Activated T-helper 1 cell treated with anti-CD3 and anti-CD28 coated beads, Interleukin-12 subunit alpha, Interleukin-12 subunit beta, Interleukin-2, Interleukin-4 antibody, amounts not matched to agents 30 ng/mL and 10 ng/mL and 1 ng/mL, durations not matched to agents 14 hours and 24 hours and 36 hours (primary cell): ENCODE measurements at places on chromosomes 4 and X. TPM values are rescaled to one million over a fixed set of nuclear protein-coding genes. Genes with fewer than 3 reads are reported as not detected.

GRCh38 chrX:153885208-153885787 is 675 bp downstream of the L1CAM start:
- DNase-seq = no peak
- peak overlapping the region; percentile 61 for H3K4me3 ChIP-seq
- H3K4me1 ChIP-seq = peaks cover 4% of the 10 kb centered on the region
- H3K36me3 ChIP-seq = no peaks in the 10 kb centered on the region

GRCh38 chr4:103318327-103318726 is 120.2 kb upstream of the CENPE start:
- H3K4me1 ChIP-seq = no peaks in the 10 kb centered on the region
- H3K4me3 ChIP-seq = no peak overlapping the region
- DNase-seq = no peak
- no peak overlapping the region for H3K27ac ChIP-seq
- no peaks in the 10 kb centered on the region for H3K36me3 ChIP-seq
- H3K27me3 ChIP-seq = no peaks in the 10 kb centered on the region

GRCh38 chr4:149676076-149676475 is 139.6 kb downstream of the IQCM start:
- H3K36me3 ChIP-seq = no peaks in the 10 kb centered on the region
- no peak for DNase-seq
- no peak overlapping the region for H3K4me3 ChIP-seq
- H3K4me1 ChIP-seq = no peaks in the 10 kb centered on the region
- H3K27me3 ChIP-seq = no peaks in the 10 kb centered on the region
- H3K27ac ChIP-seq = no peak overlapping the region

GRCh38 chrX:38183596-38183995 is 37.1 kb downstream of the SRPX start:
- no peaks in the 10 kb centered on the region for H3K36me3 ChIP-seq
- H3K4me3 ChIP-seq = no peak overlapping the region
- H3K27ac ChIP-seq = no peak overlapping the region
- DNase-seq = no peak
- H3K27me3 ChIP-seq = peaks cover 6% of the 10 kb centered on the region

DNA sequence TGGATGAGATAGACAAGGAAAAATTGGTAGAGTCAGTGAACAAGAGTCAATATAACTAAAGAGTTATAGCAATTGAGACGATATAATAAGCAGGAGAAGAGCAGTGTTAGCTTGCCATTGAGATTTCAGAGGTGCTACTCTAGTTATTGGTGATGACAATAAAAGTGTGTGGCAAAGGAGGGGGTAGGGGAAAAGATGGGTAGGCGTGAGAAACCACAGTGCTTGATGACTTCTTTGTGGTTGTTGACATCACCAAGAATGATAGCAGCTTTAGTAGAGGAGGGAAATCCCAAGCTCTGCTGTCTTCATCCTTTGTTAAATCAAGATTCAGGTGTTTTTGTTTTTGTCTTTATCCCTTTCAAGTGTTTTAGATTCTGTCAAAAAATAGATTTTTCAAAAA is 179.9 kb upstream of the PPP3CA start:
- no peaks in the 10 kb centered on the region for H3K36me3 ChIP-seq
- DNase-seq = peak; percentile 68
- H3K4me3 ChIP-seq = peak overlapping the region; percentile 8
- peak overlapping the region; percentile 67 for H3K27ac ChIP-seq

- no peak for DNase-seq
- peaks cover 8% of the 10 kb centered on the region for H3K27me3 ChIP-seq
- H3K36me3 ChIP-seq = no peaks in the 10 kb centered on the region
Measured at GRCh38 chr4:147136310-147136709, 190.6 kb upstream of the TTC29 start.

GRCh38 chr4:137065311-137065710 is 467.0 kb downstream of the PCDH18 start:
- no peak for DNase-seq
- no peaks in the 10 kb centered on the region for H3K4me1 ChIP-seq

DNA sequence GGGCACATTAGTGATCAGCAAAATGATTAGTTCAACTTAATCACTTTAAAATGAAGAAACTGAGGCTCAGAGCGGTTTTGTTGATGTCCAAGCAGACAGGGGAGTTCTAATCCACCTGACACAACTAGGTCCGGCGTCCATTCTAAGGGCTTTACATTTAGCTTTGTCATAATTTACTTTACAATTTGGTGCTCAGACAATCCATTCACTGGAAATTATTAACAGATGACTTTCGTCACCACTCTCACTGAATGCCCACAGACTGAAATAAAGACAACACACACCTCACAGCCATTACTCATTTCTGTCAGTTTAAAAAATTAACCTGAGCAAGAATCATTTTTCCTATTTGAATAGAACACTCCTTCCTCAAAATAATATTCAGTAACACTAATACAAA is 10.8 kb downstream of the NR3C2 start:
- H3K4me1 ChIP-seq = no peaks in the 10 kb centered on the region
- no peak for DNase-seq
- no peak overlapping the region for H3K27ac ChIP-seq
- no peak overlapping the region for H3K4me3 ChIP-seq
- H3K36me3 ChIP-seq = no peaks in the 10 kb centered on the region

GRCh38 chr4:183722731-183723560 is 63.9 kb downstream of the TRAPPC11 start:
- H3K36me3 ChIP-seq = no peaks in the 10 kb centered on the region
- no peak overlapping the region for H3K27ac ChIP-seq
- DNase-seq = peak; percentile 44
- peak overlapping the region; percentile 84 for H3K4me3 ChIP-seq

- H3K36me3 ChIP-seq = no peaks in the 10 kb centered on the region
- peaks cover 19% of the 10 kb centered on the region for H3K4me1 ChIP-seq
- peak overlapping the region; percentile 26 for H3K27ac ChIP-seq
- DNase-seq = no peak
- H3K27me3 ChIP-seq = peaks cover 3% of the 10 kb centered on the region
Measured at GRCh38 chr4:171639540-171639939, 173.7 kb upstream of the GALNTL6 start.

GRCh38 chrX:112802541-112802940 is 38.1 kb downstream of the AMOT start:
- H3K4me3 ChIP-seq = no peak overlapping the region
- no peaks in the 10 kb centered on the region for H3K27me3 ChIP-seq
- no peaks in the 10 kb centered on the region for H3K4me1 ChIP-seq
- no peak for DNase-seq
- H3K36me3 ChIP-seq = no peaks in the 10 kb centered on the region

DNA sequence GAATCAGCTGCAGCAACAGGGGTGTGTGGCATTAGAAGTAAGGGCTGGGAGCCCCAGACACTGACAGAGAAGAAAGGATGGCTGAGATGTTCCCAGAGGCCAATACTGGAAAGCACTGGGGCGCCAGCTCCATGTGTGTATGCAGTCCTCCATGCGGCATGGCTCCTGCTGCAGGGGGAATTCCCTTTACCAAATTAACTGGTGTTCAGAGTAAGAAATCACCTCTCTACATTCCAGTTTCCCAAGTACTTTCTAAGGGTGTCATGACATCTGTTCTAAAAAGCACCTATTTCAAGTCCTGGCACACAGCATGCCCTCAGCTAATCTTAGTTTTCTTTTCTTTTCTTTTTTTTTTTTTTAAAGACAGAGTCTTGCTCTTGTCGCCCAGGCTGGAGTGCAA is 98.0 kb downstream of the MAML3 start:
- peaks cover 1% of the 10 kb centered on the region for H3K36me3 ChIP-seq
- DNase-seq = no peak
- no peak overlapping the region for H3K27ac ChIP-seq
- H3K4me3 ChIP-seq = no peak overlapping the region
- peaks cover 52% of the 10 kb centered on the region for H3K27me3 ChIP-seq

- H3K27ac ChIP-seq = peak overlapping the region; percentile 89
- H3K27me3 ChIP-seq = no peaks in the 10 kb centered on the region
- H3K4me3 ChIP-seq = peak overlapping the region; percentile 22
- peaks cover 33% of the 10 kb centered on the region for H3K4me1 ChIP-seq
Measured at GRCh38 chrX:39175418-39176057, 374.3 kb downstream of the MID1IP1 start.

DNA sequence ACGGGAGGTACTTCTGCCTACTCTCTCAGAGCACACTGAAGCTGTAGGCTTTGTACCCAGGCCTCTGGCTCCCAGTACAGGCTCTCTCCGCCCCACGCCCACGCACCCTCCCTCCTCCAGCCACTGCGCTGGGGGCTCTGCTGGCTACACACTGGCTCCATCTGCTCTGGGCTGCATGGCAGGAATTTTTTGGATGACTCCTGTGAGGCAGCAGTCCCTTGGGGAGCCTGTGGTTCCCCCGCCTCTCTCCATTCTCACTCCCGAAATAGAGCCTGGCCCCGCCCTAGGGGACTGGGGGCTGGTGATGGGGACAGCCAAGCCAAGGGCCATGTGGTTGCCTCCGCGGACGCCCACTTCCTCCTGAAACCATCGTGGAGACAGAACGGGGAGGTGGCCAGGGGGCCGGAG is 58.1 kb upstream of the ADRA2C start:
- no peaks in the 10 kb centered on the region for H3K36me3 ChIP-seq
- H3K27me3 ChIP-seq = peaks cover 8% of the 10 kb centered on the region
- H3K27ac ChIP-seq = no peak overlapping the region
- H3K4me3 ChIP-seq = no peak overlapping the region
- H3K4me1 ChIP-seq = no peaks in the 10 kb centered on the region
- DNase-seq = no peak

- peaks cover 20% of the 10 kb centered on the region for H3K4me1 ChIP-seq
- peaks cover 1% of the 10 kb centered on the region for H3K36me3 ChIP-seq
- no peak overlapping the region for H3K4me3 ChIP-seq
Measured at GRCh38 chrX:55695227-55696018, 22.1 kb upstream of the RRAGB start.

GRCh38 chr4:152961773-152962115 is 25.6 kb downstream of the FHDC1 start:
- H3K4me1 ChIP-seq = no peaks in the 10 kb centered on the region
- no peak overlapping the region for H3K27ac ChIP-seq
- H3K4me3 ChIP-seq = no peak overlapping the region
- no peak for DNase-seq

DNA sequence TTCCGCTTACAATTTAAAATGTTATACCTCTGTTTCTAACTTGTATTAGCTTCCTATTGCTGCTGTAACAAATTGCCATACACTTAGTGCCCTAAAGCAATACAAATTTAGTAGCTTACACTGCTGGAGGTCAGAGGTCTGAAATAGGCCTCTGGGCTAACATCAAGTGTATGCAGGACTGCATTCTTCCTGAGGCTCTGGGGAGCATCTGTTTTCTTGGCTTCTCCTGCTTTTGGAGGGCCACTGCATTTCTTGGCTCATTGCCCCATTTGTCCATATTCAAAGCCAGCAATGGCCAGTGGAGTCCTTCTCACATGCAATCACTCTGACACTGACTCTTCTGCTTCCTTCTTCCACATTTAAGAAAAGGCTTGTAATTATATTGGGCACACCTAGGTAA is 639.8 kb upstream of the INTU start:
- H3K36me3 ChIP-seq = no peaks in the 10 kb centered on the region
- no peak overlapping the region for H3K27ac ChIP-seq
- no peaks in the 10 kb centered on the region for H3K4me1 ChIP-seq

DNA sequence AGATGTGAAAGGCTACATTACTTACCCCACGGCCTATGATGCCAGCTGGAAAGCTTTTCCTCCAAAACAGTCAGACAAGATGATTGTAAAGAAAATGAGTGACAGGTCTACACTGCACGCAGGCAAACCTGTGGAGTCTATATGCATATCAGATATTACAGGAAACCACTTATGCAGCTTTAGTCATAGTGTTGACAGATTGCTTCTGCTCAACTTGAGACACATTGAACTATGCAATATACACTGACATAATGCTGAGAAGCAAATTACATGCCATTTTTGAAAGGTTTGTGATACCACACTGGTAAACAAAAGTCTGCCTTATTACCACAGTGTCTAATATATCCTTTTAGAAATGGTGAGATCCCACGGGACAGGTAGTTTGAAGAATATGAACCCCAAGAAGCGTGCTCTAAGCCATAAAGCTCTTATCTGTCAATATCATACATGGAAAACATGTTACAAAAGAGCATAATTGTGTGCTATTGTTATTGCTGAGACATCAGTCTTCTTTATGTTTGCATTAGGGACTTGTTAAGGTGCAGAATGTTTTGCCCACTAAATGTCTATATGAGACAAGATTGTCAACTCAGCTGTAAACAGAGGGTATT is 1835.8 kb upstream of the TENM3 start:
- no peak overlapping the region for H3K27ac ChIP-seq
- H3K4me1 ChIP-seq = no peaks in the 10 kb centered on the region
- DNase-seq = no peak
- H3K36me3 ChIP-seq = no peaks in the 10 kb centered on the region
- no peak overlapping the region for H3K4me3 ChIP-seq
- H3K27me3 ChIP-seq = no peaks in the 10 kb centered on the region

DNA sequence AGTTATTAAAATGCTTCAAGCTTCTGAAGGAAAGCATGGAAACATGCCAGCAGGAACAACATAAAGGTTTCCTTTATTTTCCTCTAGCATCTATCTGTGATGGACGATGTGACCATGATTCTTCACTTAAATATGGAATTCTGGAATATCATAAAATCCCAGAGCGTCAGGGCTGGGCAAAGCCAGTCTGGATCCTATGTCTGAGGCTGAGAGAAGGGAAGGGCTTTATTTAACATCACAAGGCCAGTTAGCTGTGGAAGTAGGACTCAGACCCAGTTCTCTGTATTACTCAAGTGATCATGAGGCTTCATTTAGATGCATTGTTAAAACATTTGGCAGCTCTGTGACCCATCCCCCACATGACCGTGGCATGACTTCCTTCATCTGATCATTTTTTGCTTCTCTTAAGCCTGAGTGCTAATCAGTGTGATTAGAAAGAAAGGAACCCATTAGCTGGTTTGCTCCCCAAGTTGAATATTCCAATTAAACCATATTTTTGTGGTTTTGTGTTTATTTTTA is 40.9 kb upstream of the EOLA2 start:
- no peaks in the 10 kb centered on the region for H3K4me1 ChIP-seq
- H3K27me3 ChIP-seq = peaks cover 2% of the 10 kb centered on the region
- peaks cover 2% of the 10 kb centered on the region for H3K36me3 ChIP-seq
- no peak overlapping the region for H3K4me3 ChIP-seq
- DNase-seq = no peak
- H3K27ac ChIP-seq = no peak overlapping the region

GRCh38 chrX:112947981-112948615 is 107.5 kb upstream of the AMOT start:
- no peak overlapping the region for H3K4me3 ChIP-seq
- no peaks in the 10 kb centered on the region for H3K27me3 ChIP-seq
- H3K27ac ChIP-seq = no peak overlapping the region

DNA sequence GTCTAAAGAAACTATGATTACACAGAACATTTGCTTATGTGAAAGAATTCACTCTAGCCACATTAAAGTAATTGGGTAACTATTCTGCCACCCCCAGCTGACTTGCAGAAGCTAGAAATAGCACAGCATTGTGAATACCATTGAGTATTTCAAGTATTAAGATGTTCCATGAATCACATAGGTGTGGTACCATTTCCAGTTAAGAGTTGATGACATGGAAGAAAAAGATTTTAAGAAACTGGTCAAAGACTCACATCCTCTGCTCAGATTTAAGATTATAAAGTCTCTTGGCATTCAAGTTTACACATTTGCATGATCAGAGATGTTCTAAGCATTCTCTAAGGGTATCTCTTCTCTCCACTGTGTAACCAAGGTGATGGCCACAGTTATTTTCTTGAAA is 287.5 kb downstream of the CAMK2D start:
- no peak for DNase-seq
- H3K4me1 ChIP-seq = peaks cover 39% of the 10 kb centered on the region

The VCX3A gene
- not detected in 2 replicates for total RNA-seq

The NUDT11 gene
- total RNA-seq = 3.2 and 3.5 TPM in 2 replicates

The CLGN gene
- not detected in 2 replicates for total RNA-seq

The HSD17B11 gene
- total RNA-seq = 12.1 and 12.7 TPM in 2 replicates

The AFM gene
- not detected in 2 replicates for total RNA-seq

The F9 gene
- not detected in 2 replicates for total RNA-seq

The SFRP2 gene
- not detected in 2 replicates for total RNA-seq

The C4orf17 gene
- not detected in 2 replicates for total RNA-seq

The KCND1 gene
- total RNA-seq = 3.3 and 4.0 TPM in 2 replicates

The HSFX1 gene
- total RNA-seq = 0.49 and 1.2 TPM in 2 replicates

The ARR3 gene
- total RNA-seq = not detected in 2 replicates

The RAI2 gene
- total RNA-seq = 0.10 and 0.17 TPM in 2 replicates

The MAOA gene
- 0.54 and 0.57 TPM in 2 replicates for total RNA-seq
